NCI-H1436 treated with DMSO at 0.1 percent for 48 hours (cell line): ENCODE measurements at places on chromosomes 1 and 21.

DNA sequence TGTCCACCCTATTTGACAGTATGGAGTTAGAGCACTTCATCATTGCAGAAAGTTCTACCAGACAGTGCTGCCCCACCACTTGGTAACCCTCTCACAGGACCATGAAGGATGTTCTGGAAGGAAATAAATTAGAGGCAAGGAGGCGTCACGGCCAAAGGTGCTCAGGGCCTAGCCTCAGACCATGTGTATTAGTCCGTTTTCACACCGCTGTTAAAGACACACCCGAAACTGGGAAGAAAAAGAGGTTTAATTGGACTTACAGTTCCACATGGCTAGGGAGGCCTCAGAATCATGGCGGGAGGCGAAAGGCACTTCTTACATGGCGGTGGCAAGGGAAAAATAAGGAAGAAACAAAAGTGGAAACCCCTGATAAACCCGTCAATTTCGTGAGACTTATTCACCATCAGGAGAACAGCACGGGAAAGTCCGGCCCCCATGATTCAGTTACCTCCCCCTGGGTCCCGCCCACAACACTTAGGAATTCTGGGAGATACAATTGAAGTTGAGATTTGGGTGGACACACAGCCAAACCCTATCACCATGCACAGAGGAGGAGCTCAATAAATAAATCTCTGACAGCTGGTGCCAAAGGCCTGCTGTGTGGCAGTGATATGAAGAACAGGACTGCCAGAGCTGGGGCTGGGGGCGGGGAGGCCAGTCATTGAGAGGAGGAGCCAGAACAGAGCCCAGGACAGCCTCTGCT is 75.8 kb downstream of the FHAD1 start:
- no peak for DNase-seq

- DNase-seq, result no peak
Observed at GRCh38 chr1:86018283-86018923, 138.2 kb downstream of the COL24A1 start.

- DNase-seq, result no peak
Observed at GRCh38 chr1:167509587-167509986, 8.7 kb downstream of the CD247 start.

GRCh38 chr1:169741666-169742394 is 8.0 kb upstream of the SELE start:
- no peak for DNase-seq

GRCh38 chr1:39044762-39045161 is 18.6 kb downstream of the NDUFS5 start:
- DNase-seq, result no peak

GRCh38 chr1:153769221-153769620 is 6.0 kb upstream of the SLC27A3 start:
- DNase-seq, result no peak

- no peak for DNase-seq
Observed at GRCh38 chr21:37531431-37531932, 164.9 kb downstream of the DYRK1A start.

- DNase-seq, result no peak
Observed at GRCh38 chr1:88655685-88656299, 28.3 kb upstream of the PKN2 start.

GRCh38 chr1:231800108-231800507 is 173.5 kb downstream of the DISC1 start:
- DNase-seq, result no peak

GRCh38 chr1:66266350-66266749 is 267.6 kb upstream of the SGIP1 start:
- DNase-seq, result no peak

DNA sequence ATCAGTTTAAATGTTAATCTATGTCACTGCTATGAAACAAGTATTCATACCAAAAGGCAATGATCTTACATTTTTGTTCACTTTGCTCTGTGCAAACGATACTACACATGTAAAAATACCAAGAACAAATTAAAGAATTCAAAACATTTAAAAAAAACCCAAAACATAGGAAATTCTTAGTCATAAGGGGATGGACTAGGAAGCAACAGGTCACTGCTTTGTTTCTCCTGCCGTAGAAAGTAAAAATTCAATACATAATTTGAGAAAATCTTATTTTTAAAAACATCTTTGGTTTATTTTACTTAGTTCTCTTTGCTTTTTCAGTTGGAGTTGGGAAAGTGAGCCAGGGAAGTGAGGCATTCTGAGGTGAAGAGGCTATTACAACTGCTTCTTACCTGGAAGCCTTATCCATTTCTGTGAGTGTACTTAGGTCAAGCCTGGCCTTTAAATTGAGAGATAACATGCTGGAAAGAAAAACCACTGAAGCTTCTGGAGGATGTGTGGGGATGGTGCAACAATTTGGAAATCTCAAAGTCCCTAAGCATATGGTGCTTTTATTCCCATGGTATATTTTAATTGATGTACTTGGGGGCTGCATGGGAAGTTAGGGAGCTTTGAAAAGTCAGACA is 183.5 kb downstream of the CDC42BPA start:
- DNase-seq, result no peak
